ENCODE measurements at places on chromosomes 1 and 21. TPM values are rescaled to one million over a fixed set of nuclear protein-coding genes. Genes with fewer than 3 reads are reported as not detected.

The CELA3B gene
- not detected for total RNA-seq

DNA sequence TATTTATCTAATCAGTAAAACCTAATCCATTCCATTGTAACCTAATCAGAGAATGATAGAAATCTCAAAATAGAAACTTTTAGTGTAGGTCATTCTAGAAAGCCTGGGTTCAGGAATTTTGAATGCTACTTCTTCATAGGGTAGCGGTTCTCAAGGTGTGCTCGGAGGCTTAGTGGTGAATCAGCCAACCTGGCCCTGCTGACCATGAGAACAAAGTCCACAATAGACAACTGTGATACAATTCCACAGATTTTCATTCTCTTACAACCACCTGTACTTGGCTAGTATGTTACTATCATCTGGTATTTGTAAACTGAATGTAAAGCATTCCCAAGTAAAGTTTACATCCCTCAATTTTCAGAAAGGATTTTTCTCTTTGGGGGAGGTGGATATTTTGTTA, 7.5 kb upstream of the PUM1 start:
- no peak for DNase-seq

The AMY1C gene
- total RNA-seq, result not detected

The LIN28A gene
- total RNA-seq, result not detected

DNA sequence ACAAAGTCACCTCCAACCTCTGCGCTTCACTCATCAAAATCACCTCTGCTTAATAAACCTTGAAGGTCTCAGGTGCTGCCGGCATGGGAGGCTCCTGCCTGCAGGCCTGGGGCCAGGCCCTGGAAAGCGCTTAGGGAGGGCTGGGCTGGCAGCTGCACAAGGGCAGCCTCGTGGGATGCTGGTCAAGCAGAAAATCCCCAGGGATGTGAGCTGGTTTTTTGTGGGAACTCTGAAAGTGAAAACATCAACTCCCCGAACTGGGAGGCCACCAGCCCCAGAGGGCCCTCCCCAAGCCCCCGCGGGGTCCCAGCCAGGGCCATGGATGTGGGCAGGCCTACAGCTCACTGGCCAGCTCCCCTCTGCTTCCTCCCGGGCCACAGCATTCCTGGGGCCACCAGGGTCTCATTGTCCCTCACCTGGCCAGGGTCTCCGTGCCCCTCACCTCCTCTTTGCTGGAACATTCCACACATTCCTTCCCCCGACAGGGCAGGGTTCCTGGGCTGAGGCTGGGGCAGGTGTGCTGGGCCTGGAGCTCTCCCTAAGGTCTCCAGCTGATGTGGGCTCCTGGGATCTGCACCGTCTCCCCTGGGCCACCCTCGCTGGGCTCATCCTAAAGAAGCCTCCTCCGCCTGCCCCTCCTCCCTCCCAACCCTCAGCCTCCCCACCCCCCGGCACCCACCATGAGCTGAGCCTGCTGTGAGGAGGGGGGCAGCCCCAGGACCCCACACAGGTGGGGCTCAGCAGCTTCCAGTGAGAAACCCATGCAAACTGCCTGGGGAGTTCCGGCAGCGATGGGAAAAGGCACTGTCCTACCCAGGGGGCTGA, 36.0 kb upstream of the POFUT2 start:
- peak; percentile 68 for DNase-seq

DNA sequence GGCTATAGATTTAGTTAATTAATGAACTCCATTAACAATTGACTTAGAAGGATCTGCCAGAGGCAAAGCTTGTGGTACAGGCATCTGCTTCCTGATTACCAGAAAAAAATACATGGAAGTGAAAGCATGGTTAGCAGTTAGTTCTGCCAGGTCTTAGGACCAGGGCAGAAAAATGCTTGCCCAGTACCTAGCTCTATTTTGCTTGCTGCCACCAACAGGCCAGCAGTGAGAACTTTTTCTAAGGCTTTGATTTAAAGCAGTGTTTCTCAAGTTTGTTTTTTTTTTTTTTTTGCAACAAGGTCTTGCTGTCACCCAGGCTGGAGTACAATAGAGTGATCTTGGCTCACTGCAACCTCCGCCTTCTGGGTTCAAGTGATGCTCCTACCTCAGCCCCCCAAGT, 16.4 kb upstream of the MTF1 start:
- DNase-seq, result no peak

DNA sequence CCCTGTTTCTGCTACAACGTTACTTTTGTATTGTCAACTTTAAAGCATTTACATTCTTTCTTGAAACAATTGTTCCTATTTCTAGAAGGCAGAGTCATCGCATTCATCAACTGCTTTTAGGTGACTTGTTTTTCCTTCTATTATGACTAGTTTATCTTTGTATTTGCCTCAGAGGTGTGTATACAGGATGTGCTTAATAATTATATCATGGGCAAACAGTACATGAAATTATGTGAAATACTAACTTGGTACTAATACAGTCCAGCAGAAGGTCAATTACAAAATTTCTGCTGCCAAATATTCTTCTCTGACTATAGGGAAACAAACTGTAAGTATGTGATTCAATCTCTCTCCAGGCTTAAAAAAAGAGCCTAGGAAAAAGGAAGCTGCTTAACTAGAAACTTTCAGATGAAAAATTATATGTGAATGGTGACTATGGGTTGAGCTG, 101.6 kb downstream of the C4BPA start:
- DNase-seq, result no peak

DNA sequence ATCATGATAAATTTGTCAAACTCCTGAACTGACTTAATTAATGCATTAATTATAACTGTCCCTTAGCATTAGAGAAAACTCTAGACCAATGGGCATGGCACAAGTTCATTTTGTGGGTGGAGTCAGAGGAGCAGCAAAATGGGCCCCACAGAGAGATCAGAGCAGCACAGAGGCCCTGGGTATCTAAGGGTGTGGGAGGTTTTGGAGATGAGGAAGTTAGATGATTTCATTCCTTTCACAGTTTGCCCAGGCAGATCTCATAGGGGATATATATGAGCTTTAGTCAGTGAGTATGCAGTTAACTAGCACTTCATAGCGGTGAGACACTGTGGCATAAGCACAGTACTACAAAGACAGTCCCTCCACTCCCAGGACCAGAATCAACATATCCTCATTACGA, 117.3 kb downstream of the MAB21L3 start:
- DNase-seq, result no peak

The SLAMF6 gene
- total RNA-seq, result not detected

The DYRK3 gene
- 13.8 TPM for total RNA-seq

DNA sequence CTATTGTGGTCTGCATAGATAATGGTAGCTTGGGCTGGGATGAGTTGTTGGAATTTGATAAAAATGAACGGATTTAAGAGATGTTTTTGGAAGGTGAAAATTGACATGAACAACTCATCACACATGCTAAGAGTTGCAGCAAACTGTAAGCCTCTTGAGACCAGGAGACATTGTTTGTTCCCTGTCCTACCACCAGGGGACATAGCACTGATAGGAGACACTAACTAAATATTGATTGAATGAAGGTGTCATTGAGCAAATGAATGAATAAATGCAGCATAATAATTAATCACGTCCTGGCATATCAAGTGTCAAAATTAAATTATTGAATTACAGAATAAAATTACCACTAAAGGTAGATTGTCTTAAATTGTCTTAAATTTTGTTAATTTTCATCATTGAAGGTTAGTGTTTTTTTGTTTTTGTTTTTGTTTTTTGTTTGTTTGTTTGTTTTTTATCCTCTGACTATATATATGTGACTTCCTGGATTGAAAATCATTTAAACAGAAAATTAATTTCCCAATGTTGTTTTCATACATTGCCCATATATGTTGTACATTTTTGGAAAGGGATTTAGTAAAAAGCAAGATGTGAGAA, 285.3 kb upstream of the C1orf105 start:
- DNase-seq, result peak; percentile 33

- no peak for DNase-seq
Observed at GRCh38 chr1:96968983-96969382, 247.4 kb downstream of the PTBP2 start.

The MPL gene
- total RNA-seq, result not detected

DNA sequence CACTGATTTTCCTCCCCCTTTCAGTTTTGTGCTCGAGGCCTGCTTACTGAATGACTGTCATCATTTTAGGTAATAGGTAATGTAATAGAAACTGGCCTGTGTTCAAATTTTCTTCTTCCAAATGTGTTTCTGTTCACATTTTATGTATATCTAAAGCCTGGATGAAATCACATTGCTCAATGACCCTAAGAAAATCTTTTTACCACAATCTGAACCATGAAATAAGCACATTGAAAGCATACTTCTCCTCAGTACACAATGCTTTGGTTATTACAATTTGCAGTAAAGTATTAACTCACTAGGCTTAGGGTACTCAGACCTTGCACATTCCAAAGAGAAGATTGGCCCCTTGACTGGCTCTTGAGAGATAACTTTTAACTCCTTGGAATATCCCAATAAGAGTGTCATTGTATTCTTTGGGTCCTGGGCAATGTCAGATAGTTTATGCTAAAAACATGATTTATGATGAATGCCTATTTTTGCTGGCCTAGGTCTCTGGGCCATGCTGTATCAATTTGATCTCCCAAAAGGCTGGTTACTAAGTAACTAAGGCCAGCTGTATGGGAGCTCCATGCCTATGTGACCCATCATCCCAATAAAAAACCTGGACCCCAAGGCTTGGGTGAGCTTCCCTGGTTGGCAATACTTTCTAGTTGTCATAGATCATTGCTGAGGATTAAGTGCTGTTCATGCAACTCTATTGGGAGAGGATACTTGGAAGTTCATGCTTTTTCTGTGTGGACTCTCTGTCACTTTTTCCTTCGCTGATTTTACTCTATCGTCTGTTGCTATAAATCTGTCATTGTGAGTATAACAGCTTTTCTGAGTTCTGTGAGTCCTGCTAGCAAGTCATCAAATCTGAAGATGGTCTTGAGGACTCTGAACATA, 293.9 kb downstream of the GRIK1 start:
- no peak for DNase-seq

The COL11A1 gene
- total RNA-seq, result 19.0 TPM

The KCTD3 gene
- 34.4 TPM for total RNA-seq

GRCh38 chr1:19656134-19656779, 8.4 kb upstream of the HTR6 start:
- DNase-seq, result no peak

The RGS5 gene
- total RNA-seq, result 3.9 TPM

GRCh38 chr1:180581635-180582039, 22.9 kb downstream of the OVAAL start:
- DNase-seq, result no peak

DNA sequence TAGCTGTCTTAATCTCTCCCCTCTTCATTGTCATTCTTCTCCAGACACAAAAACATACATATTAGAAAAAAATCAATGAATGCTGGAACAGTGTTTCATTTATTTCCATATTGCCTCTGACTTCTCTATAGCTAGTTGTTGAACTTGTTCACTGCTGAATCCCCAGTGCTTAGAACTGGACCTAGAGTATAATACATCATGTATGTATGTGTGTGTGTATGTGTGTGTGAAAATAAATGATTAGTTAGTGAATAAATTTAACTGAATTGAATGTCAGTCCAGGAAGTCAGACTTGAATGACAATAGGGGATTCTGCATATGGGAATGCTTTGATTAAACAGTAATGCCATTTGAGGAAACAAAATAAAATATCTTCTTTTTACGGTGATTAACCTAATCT, 36.4 kb downstream of the FMO3 start:
- no peak for DNase-seq

The SLC45A3 gene
- 4.7 TPM for total RNA-seq
